ENCODE measurements at places on chromosomes 3 and 15. TPM values are rescaled to one million over a fixed set of nuclear protein-coding genes. Genes with fewer than 3 reads are reported as not detected.

GRCh38 chr3:17412950-17413530 lies 329.4 kb downstream of the TBC1D5 start:
- DNase-seq, result peak; percentile 55

GRCh38 chr3:13008155-13008995 lies 64.9 kb downstream of the IQSEC1 start:
- no peak for DNase-seq

GRCh38 chr15:74750751-74751150 lies 2.1 kb downstream of the CYP1A2 start:
- no peak for DNase-seq

DNA sequence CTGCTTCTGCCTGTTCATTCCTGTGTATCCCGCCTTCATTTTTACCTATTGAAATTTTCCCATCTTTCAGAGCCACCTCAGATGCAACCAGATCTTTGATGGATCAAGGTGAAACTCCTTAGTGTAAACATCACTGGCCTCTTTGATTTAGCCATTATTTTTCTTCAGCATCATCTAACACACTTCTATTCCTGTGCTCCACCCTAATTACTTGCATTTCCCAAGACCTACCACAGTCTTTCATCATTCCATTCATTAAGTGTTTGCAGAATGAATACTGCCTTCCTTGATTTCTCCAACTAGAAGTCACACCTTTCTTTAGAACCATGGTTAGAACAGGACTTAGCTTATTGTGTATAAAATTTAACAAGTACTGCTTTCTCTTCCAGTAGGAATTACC lies 55.5 kb upstream of the SKIL start:
- DNase-seq, result no peak

- DNase-seq, result no peak
Observed at GRCh38 chr3:185242642-185243041, 11.2 kb downstream of the EHHADH start.

- no peak for DNase-seq
Observed at GRCh38 chr15:55954862-55955605, 38.4 kb downstream of the NEDD4 start.

DNA sequence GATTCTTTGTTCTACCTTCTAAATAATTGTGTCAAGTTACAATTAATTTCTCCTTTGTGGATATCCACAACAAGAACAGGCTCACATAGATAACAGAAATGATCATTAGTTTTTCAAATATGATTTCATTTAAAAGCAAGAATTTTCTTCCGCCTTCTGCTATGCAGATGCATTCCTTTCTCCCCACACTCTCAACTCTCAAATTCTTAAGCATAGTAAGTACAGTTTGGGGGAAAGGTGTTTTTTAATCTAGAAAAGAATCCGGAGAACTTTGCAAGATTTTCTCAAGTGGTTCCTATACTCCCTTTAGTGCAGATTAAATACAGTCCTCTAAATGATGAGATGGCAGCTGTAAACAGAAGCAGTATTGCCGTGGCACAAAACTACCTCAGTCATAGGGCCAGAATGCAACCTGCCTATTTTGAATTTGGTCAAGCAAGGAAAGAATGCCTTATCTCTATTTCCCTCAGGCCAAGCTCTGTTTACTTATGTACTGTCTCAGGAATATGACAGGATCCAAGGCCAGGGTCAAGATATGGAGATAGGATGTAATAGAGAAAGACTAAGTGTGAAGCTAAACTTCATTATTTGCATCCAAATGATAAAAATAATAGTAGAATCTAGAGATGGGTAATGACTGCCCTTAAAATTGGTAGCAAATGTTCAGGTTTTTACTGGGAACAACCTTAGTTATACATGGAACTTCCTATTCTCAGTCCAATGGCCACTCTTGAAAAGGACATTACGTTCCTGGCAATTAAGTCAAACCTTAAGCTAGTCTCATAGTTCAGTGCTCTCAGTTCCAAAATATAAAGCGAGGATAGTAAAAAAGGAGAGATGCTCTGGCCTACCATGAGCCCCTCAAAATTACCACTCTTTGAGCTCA lies 77.3 kb upstream of the PHLDB2 start:
- DNase-seq, result no peak

- no peak for DNase-seq
Observed at GRCh38 chr3:49257187-49257586, 19.8 kb downstream of the C3orf62 start.

GRCh38 chr3:65751123-65751700 lies 287.5 kb downstream of the MAGI1 start:
- DNase-seq, result no peak

GRCh38 chr15:93040288-93041158 lies 48.5 kb downstream of the RGMA start:
- no peak for DNase-seq

GRCh38 chr15:65306551-65306950 lies 2.1 kb downstream of the RNU5B-1 start:
- no peak for DNase-seq

- no peak for DNase-seq
Observed at GRCh38 chr3:47377186-47377585, 3.6 kb upstream of the PTPN23 start.

The FAM43A gene
- 6.2 TPM for polyA plus RNA-seq

The KCNAB1 gene
- polyA plus RNA-seq, result 4.0 TPM

The RTP1 gene
- polyA plus RNA-seq, result 0.02 TPM

The PLA2G4D gene
- 2.7 TPM for polyA plus RNA-seq
